ENCODE measurements at places on chromosomes 2 and 18. TPM values are rescaled to one million over a fixed set of nuclear protein-coding genes. Genes with fewer than 3 reads are reported as not detected.

Gene MATN3
- not detected for total RNA-seq

Gene ALPG
- not detected for total RNA-seq

Gene ST6GAL2
- 24.8 TPM for total RNA-seq

Gene SERPINB4
- not detected for total RNA-seq

Gene SPATA3
- not detected for total RNA-seq

Gene ATP8B1
- 17.4 TPM for total RNA-seq

Gene ASXL3
- total RNA-seq = 0.93 TPM

Gene UBXN2A
- 29.3 TPM for total RNA-seq

Gene HJURP
- total RNA-seq = 0.15 TPM

Gene EFR3B
- total RNA-seq = 0.67 TPM

Gene RAMP1
- 213 TPM for total RNA-seq

Gene MIB1
- 57.7 TPM for total RNA-seq

Gene UCN
- 5.0 TPM for total RNA-seq

Gene GAL3ST2
- not detected for total RNA-seq

Gene RESP18
- total RNA-seq = not detected

Gene KCNG2
- not detected for total RNA-seq

Gene CCDC178
- 2.1 TPM for total RNA-seq

Gene LNPK
- 15.9 TPM for total RNA-seq

Gene CCDC74B
- 2.0 TPM for total RNA-seq

Data from gastroesophageal sphincter (tissue), 4 donors.